ENCODE measurements at places on chromosomes 6 and 20. TPM values are rescaled to one million over a fixed set of nuclear protein-coding genes. Genes with fewer than 3 reads are reported as not detected.

SALL4 gene
- 0.29 TPM for total RNA-seq

TTK gene
- total RNA-seq = 1.5 TPM

PBOV1 gene
- total RNA-seq = not detected

CD93 gene
- 19.2 TPM for total RNA-seq

- H3K27me3 ChIP-seq = no peaks in the 10 kb centered on the region
- no peaks in the 10 kb centered on the region for H3K4me1 ChIP-seq
- no peaks in the 10 kb centered on the region for H3K36me3 ChIP-seq
- H3K4me3 ChIP-seq = no peak overlapping the region
- H3K27ac ChIP-seq = no peak overlapping the region
Measured at GRCh38 chr6:158321960-158322359, 9.7 kb downstream of the TULP4 start.

DNA sequence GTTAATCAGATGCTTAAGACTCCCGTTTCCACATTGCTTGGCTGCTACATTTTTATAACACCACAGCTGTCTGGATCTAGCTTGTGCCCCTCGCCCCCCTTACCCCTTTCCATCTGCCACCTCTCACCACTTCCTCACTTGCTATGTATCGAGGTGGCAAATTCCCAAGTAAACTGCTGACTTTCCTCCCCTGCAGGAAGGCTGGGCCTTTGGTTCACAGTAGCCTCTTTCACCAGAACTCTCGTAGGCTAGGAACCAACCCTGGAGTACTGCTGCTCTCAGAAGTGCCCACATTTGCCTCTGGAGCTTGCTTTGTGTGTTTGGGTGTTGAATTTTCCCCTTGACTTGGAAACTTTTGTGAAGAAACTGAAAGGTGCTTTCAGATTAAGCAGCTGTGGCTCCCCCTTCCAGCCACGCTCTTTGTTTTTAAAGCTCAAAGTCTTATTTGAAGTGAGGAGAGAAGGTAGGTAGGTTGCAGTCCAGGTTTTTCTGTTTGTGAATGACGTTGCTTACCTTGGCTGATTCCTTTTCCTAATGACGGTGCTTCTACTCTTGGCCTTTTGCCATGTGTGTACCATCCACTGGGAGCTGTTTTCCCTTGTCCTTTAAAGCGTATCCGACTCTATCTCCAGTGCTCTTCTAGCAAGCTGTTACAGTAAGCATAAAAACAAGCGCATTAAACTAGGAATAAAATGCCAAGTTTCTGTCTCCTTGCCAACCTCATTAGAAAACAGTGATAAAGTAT, 90.4 kb downstream of the CARMIL1 start:
- H3K27ac ChIP-seq = peak overlapping the region; percentile 78
- H3K4me3 ChIP-seq = no peak overlapping the region
- no peak for DNase-seq
- H3K4me1 ChIP-seq = no peaks in the 10 kb centered on the region

DNA sequence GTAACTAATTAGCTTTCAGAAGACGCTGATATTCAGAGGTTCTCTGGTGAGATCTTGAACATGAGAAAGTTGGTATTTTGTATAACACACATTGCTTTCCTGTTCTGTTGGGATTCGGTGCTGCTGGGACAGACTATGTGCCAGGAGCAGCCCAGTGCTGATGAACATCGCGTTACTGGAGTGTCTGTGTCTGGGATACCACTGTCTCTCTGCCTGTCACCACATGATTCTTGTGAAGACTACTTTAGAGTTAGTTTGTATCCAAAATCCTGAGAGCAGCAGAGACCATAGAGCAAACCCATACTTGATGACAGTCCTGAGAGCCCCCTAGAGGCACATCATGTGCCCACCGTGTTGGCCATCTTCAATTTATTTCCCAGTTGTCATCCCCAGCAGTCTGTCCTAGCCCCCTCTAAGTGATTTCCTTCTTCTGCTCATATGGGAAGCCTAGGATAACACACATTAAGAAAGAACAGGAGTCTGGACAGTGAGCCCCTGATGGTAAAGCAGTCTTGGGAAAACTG, 41.8 kb upstream of the TINAG start:
- H3K4me3 ChIP-seq = no peak overlapping the region
- no peak overlapping the region for H3K27ac ChIP-seq
- no peaks in the 10 kb centered on the region for H3K27me3 ChIP-seq

DNA sequence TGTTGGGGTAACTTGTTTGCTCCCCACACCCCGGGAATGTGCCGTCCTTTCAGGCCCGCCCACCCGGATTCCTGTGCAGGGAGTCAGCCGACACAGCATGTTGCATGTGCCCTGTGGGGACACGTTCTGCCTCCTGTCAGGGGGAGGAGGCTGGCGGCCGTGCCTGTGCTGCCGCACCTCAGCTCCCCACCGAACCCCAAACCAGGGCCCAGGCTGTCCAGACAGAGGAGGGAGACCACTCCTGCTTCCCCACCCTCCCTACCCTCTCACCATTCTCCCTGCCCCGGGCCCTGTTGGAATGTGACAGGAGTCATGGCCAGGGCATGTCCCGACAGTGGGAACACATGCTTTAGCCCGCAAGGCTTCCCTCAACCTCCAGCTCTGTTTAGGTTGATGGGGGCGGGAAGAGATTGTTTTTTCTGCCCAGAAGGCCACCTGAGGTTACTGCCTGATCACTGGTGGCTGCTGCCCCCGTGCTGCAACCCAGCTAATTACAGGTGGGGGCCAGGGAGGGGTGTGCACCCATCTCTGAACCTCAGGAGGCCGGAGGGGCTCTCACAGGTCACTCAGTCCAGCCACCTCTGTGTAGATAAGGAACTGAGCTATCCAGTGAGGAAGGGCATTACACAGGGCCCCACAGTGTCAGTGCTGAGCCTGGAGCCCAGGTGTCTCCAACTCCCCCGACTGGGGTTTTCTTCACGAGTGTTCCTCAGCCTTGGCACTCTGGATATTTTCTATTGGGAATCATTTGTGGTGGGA, 13.6 kb downstream of the LRRC73 start:
- H3K27ac ChIP-seq = peak overlapping the region; percentile 80
- peaks cover 15% of the 10 kb centered on the region for H3K4me1 ChIP-seq
- no peaks in the 10 kb centered on the region for H3K36me3 ChIP-seq
- DNase-seq = no peak
- H3K27me3 ChIP-seq = no peaks in the 10 kb centered on the region

- H3K27ac ChIP-seq = peak overlapping the region; percentile 70
- DNase-seq = no peak
- no peak overlapping the region for H3K4me3 ChIP-seq
- H3K27me3 ChIP-seq = no peaks in the 10 kb centered on the region
Measured at GRCh38 chr20:41411391-41411847, 44.8 kb upstream of the EMILIN3 start.

DNA sequence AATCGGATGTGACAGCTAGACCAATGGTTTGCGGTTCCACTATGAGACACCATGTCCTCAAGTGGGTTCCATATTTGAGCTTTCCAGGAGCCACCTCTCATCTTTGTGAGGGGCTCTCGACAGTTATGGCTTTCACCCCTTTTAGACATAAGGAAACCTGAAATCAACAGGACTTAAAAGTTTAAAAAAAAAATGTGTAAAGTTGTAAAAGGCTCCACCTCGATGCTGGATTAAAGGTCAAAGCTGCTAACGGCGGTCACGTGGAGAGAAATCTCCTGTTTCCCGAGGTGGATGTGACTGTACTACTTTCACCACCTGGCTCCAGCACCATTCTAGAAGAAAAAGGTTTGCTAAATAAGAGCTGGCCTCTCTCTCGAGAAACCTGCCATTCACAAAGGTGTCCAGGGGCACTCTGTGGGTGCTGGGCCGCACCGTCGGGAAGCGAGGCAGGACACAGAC, 542 bp downstream of the ATP5F1E start:
- H3K4me3 ChIP-seq = peak overlapping the region; percentile 87
- DNase-seq = no peak
- peak overlapping the region; percentile 88 for H3K27ac ChIP-seq
- H3K4me1 ChIP-seq = peaks cover 5% of the 10 kb centered on the region
- H3K27me3 ChIP-seq = no peaks in the 10 kb centered on the region

GRCh38 chr6:43037197-43037596, 15.8 kb downstream of the RRP36 start:
- DNase-seq = no peak
- no peaks in the 10 kb centered on the region for H3K4me1 ChIP-seq
- H3K36me3 ChIP-seq = peaks cover 11% of the 10 kb centered on the region

DNA sequence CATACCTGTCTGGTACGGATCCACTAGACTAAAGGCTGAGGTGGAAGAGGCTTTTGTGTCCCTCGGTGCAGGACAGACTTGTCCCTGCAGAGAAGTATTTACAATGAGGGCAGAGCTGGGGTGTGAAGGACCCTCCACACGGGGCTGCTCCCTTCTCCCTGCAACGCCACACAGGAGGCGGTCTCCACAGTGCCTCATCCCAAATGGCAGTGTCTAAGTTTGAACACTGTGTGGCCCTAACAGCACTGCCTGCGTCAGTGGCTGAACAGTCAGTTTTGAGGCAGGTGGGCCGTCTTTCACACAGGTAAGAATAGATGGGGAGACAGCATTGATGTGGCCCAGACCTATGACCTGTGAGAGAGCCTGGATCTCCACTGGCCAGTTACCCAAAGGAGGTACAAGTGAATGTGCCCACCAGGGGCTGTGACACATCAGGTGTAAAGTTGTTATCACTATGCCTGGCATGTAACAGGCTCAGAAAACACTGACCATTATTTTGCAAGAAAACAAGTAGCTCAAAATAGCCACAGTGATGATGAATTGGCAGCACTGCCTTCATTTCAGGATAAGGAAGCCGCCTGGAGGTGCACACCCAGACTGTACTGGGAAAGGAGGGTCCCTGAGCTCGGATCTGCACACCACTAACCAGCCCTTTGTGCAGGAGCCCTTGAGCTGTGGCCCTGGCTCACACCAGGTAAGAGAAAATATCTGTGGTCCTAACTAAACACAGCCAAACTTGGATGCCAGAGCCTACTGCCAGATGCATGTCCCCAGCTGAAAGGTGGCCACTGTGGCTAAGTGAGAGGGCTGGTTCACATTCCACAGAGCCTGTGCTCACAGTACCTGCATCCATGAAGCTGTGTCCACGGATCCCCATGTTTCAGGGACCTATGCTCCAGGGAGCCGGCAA, 246.7 kb downstream of the DLL1 start:
- no peak for DNase-seq
- H3K27ac ChIP-seq = no peak overlapping the region
- no peaks in the 10 kb centered on the region for H3K4me1 ChIP-seq
- H3K4me3 ChIP-seq = no peak overlapping the region
- no peaks in the 10 kb centered on the region for H3K27me3 ChIP-seq
- no peaks in the 10 kb centered on the region for H3K36me3 ChIP-seq

GRCh38 chr6:31308050-31308844, 36.4 kb upstream of the HLA-C start:
- H3K27ac ChIP-seq = peak overlapping the region; percentile 42
- peak; percentile 53 for DNase-seq
- H3K4me3 ChIP-seq = peak overlapping the region; percentile 66
- no peaks in the 10 kb centered on the region for H3K4me1 ChIP-seq
- H3K27me3 ChIP-seq = no peaks in the 10 kb centered on the region

- H3K27ac ChIP-seq = peak overlapping the region; percentile 83
- no peaks in the 10 kb centered on the region for H3K27me3 ChIP-seq
- DNase-seq = no peak
- peaks cover 5% of the 10 kb centered on the region for H3K4me1 ChIP-seq
- no peaks in the 10 kb centered on the region for H3K36me3 ChIP-seq
Measured at GRCh38 chr6:134622382-134623173, 304.7 kb upstream of the SGK1 start.

- no peaks in the 10 kb centered on the region for H3K4me1 ChIP-seq
- no peak overlapping the region for H3K4me3 ChIP-seq
- H3K36me3 ChIP-seq = no peaks in the 10 kb centered on the region
- H3K27me3 ChIP-seq = no peaks in the 10 kb centered on the region
- H3K27ac ChIP-seq = peak overlapping the region; percentile 14
Measured at GRCh38 chr6:17032590-17032987, 69.3 kb upstream of the STMND1 start.

GRCh38 chr6:109820706-109821350, 129.7 kb downstream of the FIG4 start:
- H3K27ac ChIP-seq = no peak overlapping the region
- no peaks in the 10 kb centered on the region for H3K27me3 ChIP-seq
- no peak overlapping the region for H3K4me3 ChIP-seq
- no peaks in the 10 kb centered on the region for H3K4me1 ChIP-seq

DNA sequence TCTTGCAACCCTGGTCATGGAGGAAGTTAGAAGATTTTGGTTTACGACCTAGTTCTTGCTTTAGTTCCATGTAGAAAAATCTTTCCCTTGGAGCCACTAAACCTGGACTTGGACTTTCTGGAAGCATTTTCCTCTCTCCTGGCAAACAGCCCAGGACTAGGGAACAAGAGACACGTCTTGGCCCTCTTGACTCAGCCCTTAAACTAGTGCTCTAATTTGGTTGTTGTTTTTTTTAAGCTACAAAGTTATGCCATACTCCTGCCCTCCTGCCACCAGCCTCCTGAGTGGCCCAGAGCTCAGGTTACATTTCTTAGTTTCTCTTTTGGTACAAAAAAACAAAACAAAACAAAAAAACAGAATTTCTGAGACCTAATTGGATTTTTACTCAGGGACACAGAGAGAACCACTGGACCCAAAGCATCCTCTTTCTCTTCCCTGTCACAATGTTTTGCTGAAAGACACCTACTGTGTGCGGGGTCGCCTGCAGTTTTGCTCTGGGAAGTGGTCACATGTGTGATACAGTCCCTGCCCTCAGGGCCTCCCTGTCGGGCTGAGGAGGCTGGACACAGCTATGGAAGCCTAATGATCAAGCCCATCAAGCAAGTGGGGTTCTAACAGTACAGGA, 32.3 kb upstream of the SCUBE3 start:
- H3K4me3 ChIP-seq = peak overlapping the region; percentile 45
- DNase-seq = no peak
- no peaks in the 10 kb centered on the region for H3K36me3 ChIP-seq
- H3K4me1 ChIP-seq = no peaks in the 10 kb centered on the region
- H3K27me3 ChIP-seq = no peaks in the 10 kb centered on the region
- H3K27ac ChIP-seq = no peak overlapping the region

DNA sequence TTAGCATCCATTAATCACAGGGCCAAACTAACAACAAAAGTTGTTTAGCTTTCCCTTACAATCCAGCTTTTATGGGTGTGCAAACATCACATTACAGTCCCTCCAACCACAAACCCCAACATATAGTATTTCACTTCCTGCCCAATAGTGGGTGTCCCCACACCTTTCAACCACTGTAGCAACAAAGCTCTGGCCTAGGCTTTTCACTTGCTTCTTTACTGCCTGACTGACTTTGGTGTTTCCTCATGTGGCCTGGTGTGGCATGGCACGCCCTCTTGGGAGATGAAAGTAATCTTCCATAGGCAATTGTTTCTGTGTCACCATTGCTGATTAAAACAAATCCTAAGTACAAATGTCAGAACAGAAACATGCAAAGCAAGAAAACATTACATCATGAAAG, 46.3 kb downstream of the MCM8 start:
- H3K36me3 ChIP-seq = no peaks in the 10 kb centered on the region
- no peaks in the 10 kb centered on the region for H3K27me3 ChIP-seq
- no peak overlapping the region for H3K4me3 ChIP-seq

GRCh38 chr20:36532388-36532787, 8.9 kb upstream of the MYL9 start:
- no peak for DNase-seq
- no peaks in the 10 kb centered on the region for H3K4me1 ChIP-seq
- H3K27ac ChIP-seq = no peak overlapping the region
- no peak overlapping the region for H3K4me3 ChIP-seq
- peaks cover under 1% of the 10 kb centered on the region for H3K36me3 ChIP-seq

GRCh38 chr6:125754566-125754965, 5.1 kb downstream of the HEY2 start:
- no peak overlapping the region for H3K4me3 ChIP-seq
- H3K27me3 ChIP-seq = no peaks in the 10 kb centered on the region
- no peaks in the 10 kb centered on the region for H3K36me3 ChIP-seq
- DNase-seq = no peak

- no peaks in the 10 kb centered on the region for H3K36me3 ChIP-seq
- no peak for DNase-seq
Measured at GRCh38 chr6:21067521-21067920, 526.0 kb upstream of the SOX4 start.

Data from breast epithelium (tissue), 4 donors.